ENCODE measurements at places on chromosomes 6 and 20.

DNA sequence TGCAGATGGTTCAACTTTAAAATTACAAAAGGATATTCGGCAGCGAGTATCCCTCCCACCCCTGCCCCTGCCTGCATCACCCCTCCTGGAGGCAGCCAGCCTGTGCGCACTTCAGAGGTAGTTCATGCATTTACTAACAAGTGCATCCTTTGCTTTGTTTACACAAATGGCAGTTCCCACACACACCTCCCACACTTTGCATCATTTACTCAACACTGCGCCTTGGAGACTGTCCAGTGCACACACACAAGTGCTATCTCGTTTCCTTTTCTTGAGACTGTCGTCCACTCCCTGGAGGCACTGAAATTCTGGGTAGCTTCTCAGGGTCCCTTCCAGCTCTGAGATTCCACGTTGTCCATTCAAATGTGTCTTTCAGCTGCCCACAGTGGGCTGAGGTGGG lies 53.1 kb upstream of the VSX1 start:
- DNase-seq: no peak

GRCh38 chr20:53794529-53795115 lies 201.0 kb upstream of the ZNF217 start:
- DNase-seq: no peak

DNA sequence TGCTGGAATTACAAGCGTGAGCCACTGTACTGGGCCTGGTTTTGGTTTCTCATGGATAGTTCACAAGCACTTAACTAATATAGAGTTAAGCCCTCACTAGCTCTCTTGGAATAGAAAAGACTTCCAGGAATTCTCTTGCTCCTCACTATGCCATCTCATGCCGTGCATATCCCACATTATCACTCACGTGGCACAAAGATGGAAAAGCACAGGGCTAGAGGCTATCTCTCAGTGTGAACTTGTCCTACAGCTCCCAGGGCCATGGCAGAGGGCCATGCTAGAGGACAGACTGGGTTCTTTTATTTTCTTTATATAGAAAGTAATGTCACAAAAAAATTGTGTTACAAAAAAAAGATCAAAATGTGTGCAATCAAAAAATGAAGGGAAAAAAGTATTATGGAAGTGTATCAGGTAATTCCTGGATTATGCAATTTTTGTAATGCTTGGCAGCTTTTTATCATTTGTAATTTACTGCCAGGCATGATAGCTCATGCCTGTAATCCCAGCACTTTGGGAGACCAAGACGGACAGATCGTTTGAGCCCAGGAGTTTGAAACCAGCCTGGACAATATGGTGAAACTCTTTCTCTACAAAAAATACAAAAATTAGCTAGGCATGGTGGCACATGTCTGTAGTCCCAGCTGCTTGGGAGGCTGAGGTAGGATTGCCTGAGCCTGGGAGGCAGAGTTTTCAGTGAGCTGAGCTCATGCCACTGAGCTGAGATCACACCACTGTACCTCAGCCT lies 6.4 kb upstream of the SLC2A12 start:
- no peak for DNase-seq

- no peak for DNase-seq
These were observed 12.4 kb downstream of the DAAM2 start for GRCh38 chr6:39804466-39805065.

- DNase-seq: no peak
These were observed 152.5 kb downstream of the CEBPB start for GRCh38 chr20:50343125-50343489.

DNA sequence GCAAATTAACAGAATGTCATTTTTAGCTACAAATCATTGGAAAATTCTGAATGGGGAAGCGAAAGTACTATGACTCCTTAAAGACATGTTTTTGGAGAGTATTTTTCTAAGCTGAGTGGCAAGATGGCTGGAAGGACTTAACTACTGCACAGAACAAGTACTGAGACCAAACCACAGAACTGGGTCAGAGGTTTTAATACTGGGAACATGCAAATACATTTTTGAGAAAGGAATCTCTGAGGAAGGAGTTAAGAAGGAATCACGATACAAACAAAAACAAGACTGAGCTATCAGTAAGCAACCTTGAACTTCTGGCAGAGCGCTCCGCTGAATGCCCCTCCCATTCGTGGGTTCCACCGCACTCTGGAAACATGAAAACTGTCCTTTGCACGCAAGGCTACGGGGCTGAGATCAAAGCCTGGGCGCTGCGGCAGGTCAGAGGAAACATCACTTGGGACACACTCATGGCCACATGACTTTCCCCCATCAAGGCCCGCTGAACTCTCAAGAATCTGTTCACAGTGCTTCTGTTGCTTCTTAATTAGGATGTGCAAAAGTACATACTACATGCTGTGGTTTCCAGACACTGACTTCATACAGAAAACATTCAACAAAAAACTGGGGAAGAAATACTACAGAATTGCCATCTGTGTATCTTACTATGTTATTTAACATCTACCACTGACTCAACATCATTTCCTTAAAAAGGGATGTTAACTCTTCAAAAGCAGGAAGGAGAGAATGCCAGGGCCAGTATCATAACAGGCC lies 27.8 kb downstream of the SLC23A2 start:
- peak; percentile 17 for DNase-seq
